ENCODE measurements at places on chromosomes 7 and 10.

GRCh38 chr7:37105762-37106161 lies 342.9 kb downstream of the ELMO1 start:
- DNase-seq, result no peak

GRCh38 chr10:117092386-117092785 lies 45.7 kb downstream of the VAX1 start:
- no peak for DNase-seq

GRCh38 chr7:134450294-134451000 lies 8.5 kb downstream of the AKR1B1 start:
- DNase-seq, result no peak

GRCh38 chr7:46852795-46853194 lies 729.1 kb downstream of the TNS3 start:
- no peak for DNase-seq

GRCh38 chr10:132768346-132769248 lies 17.4 kb downstream of the NKX6-2 start:
- no peak for DNase-seq

- DNase-seq, result no peak
Observed at GRCh38 chr10:90614631-90615030, 243.2 kb downstream of the HTR7 start.

- DNase-seq, result no peak
Observed at GRCh38 chr7:17274551-17275245, 23.8 kb upstream of the AHR start.

DNA sequence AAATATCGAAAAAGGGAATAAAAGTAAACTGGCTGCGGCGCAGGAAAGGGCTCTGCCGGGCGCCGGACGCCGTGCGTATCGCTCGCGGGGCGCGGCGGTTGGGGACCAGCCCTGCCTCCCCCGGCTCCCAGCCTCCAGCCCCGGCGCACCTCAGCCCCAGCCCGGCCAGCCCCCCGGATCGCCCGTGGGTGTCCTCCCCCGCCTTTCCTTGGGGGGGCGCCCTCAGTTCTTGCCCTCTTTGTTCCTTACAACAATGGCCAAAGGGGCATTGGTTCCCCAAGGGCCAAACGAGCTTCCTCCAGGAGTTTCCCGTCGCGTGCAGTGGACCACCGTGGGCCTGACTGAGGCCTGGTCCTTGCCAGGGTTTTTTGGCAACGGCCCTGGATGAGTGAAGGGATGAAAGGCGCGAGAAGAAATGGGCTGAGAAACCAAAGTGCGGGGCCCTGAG lies 1.2 kb downstream of the MACROH2A2 start:
- DNase-seq, result peak; percentile 47

DNA sequence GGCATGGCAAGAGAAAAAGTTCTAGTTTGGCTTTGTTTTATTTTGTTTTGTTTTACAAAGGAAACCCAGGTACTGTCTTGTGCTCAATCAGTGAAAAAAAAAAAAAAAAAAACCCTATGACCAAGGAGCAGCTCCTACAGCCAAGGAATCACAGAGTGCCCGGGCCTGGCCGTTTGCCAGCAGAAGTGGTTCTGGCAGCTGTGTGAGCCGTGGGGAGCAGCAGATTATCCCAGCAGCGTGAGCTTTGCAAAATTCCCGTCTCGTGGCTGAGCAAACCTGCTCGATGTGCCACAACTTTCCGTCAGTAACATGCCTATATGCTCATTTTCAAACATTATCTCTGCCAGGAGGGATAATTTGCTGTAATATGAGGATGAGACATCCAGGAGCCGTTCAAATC lies 293.7 kb downstream of the POU6F2 start:
- DNase-seq, result peak; percentile 13

GRCh38 chr7:40680657-40681056 lies 545.9 kb downstream of the SUGCT start:
- peak; percentile 38 for DNase-seq

DNA sequence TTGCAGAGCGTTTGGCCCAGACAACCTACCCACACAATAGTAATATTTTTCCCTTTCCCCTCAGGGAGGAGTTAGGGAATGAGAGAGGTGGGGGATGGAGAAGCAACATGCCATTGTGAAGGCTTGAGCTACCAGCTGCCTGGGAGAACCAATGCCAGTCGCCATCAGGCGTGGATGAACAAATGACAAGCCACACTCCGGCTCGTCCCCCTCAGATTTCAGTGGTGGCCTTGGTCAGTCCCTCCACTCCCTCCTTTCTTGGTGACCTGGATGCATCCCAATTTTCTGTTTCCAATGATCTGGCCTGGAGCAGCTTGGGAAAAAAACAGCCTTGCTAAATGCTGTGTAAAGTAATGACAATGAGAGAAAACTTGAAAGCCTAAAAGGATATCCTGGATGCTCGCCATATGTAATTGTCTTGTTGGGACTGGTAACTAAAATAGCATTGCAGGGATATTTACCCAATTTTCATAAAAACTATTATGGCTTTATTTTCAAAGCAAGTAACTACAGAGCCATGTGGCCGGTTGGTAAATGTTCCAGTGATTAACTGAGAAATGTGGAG lies 110.7 kb downstream of the ICA1 start:
- no peak for DNase-seq

DNA sequence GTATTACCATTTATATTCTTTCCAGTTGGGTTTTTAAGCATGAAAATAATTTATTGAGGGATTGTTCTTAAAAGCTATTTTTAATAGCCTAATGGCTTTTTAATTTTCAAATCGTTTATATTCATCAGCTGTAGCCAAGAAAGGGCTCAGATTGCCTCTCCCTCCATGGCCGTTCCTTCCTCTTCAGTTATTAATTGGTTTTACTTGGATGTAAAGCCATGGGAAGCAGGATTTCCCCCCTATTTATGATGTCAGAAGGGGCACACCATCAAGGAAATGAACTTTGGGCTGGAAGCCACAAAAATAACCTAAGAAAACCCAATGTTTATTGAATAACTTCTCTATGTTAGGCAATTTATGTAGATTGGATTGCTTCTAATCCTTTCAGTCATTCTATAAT lies 656.3 kb downstream of the TYW1 start:
- DNase-seq, result no peak

DNA sequence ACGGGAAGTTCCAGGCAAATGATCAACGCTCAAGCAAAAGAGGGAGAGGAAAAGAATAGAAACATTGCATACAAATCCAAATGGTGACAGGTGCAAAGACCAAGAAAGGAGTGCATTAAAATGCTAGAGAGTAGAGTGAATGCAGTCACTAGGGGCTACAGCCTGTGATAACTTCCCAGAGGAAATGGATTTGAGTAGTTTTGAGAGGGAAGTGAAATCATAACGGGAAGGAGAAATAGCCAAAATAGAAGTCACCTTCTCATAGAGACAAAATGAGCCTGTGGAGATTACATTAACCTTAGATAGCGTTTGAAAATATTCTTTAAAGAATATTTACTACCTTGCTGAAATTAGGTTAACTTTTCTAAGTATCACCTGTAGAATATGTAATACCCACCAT lies 26.5 kb downstream of the NUP42 start:
- DNase-seq, result no peak

DNA sequence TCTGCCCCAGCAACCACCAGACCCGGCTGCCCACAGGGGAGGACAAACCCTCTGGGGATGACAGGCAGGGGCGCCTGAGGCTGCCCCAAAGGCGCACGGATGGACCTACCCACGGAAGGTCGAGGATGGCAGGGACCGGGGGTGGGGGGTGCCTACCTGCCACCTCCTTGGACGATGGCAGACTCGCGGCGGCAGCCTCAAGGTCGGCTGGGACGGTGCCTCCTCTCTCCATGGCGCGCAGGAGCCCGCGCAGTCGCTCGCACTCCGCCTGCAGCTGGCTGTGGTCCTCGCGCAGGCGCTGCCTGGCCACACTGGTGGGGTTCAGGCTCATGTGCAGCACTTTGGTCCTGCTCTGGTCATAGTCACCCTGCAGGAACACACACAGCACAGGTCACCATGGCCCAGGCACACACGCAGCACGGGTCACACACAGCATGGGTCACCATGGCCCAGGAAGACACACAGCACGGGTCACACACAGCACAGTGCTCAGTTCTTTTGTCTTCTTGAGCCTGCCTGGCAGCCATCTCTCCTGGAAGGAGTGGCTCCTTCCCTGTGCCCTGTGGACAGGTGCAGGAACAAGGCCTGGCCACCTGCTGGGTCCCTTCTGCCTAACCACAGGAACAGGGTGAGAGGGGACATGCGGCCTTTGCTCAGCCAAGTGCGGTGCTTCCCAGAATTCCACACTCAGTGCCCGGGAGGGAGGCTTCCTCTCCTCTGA lies 266.6 kb downstream of the ELFN1 start:
- DNase-seq, result no peak

GRCh38 chr10:72330069-72330426 lies 24.7 kb downstream of the DNAJB12 start:
- DNase-seq, result no peak

- peak; percentile 16 for DNase-seq
Observed at GRCh38 chr7:49187543-49188268, 263.4 kb downstream of the CDC14C start.

GRCh38 chr7:81498176-81498575 lies 271.7 kb downstream of the HGF start:
- no peak for DNase-seq

DNA sequence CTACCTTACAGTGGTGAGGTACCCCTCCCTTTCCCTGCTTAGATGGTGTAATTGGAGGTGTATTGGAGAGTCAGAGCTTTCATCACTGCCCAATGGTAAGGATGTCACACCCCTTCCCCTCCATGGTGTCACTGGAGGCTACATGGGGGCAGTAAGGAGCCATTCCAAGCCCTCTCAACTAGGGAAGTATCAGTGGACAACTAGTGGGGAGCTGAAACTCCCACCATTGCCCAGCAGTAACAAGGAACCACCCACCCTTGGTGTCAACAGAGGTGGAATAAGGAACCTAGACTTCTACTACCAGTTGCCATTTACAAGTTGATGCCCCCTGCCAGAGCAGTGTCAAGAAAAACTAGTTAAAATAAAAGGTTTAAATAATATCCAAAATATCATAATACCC lies 2.8 kb upstream of the HIBADH start:
- DNase-seq, result no peak

- peak; percentile 54 for DNase-seq
Observed at GRCh38 chr7:157000741-157001653, 9.5 kb downstream of the MNX1 start.

GRCh38 chr7:35551321-35552081 lies 143.4 kb downstream of the HERPUD2 start:
- DNase-seq, result no peak

GRCh38 chr7:142776206-142776844 lies 5.6 kb downstream of the PRSS2 start:
- DNase-seq, result no peak

- no peak for DNase-seq
Observed at GRCh38 chr10:4602764-4603491, 223.1 kb upstream of the AKR1E2 start.

DNA sequence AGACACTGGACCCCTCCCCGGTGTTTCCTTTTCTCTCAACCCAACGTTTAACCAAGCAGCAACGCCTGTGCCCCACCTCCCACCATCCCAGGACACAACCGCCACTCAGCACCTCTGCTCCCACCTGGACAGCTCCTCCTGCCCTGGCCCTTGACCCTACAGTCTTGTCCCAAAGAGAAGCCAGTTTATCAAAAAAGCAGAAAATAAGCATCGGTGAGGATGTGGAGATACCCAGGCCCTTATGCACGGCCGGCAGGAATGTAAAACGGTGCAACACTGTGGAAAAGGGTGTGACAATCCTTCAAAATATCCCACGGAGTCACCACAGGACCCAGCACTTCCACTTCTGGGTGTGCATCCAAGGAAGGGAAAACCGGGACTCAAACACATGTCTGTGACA lies 176.2 kb upstream of the RNF32 start:
- no peak for DNase-seq

- DNase-seq, result no peak
Observed at GRCh38 chr10:132341017-132341416, 9.0 kb downstream of the LRRC27 start.

DNA sequence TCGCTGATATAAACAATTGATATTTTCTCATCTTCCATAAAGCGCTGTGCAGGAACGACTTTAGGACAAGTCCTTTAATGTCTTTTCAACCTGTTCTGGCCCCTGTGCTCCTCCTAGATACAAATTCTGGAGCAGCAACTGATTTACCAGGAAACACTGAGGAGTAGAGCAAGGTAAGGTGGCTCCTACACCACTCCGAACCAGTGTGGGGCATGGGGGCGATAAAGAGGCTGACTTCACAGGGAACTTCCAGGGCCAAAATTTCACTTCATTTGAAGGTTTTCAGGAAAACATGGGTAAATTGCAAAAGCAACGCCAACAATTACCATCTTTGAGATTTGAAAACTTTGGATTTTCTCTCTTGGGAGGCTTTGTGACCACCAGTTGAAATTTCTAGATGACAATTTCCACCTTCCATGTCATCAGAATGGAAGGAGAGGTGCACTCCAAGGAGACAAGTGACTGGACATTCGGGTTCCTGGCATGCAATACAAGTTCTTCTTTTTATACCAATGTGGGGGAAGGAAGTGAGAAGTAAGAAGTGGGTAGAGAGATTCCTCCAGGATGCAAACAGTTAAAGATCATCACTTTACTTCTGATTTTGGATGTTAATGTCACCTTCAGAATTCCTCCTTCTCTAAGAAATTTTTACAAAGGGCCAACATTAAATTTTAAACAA lies 118.5 kb downstream of the FAM107B start:
- DNase-seq, result no peak

DNA sequence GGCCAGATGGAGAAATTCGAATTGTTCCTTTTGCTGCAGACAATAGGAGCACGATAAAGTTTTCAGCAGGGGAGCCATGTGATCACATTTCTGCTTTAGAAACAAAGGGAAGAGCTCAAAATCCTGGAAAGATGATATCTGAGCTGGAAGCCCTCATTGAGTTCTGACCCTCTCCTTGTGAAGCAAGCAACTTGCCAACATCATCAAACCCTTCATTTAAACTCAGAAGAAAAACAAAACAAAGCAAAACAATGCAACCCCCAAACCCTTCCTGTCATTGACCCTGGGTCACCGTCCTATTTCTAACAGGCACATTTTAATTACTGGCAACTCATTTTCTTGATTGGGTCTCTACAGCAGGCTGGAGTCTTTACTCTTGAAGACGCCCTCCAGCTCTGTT lies 198.3 kb upstream of the ZNF32 start:
- no peak for DNase-seq

All from NCI-H526 (cell line).